Gastrocnemius medialis (tissue), 4 donors: ENCODE measurements at places on chromosomes 4 and X. TPM values are rescaled to one million over a fixed set of nuclear protein-coding genes. Genes with fewer than 3 reads are reported as not detected.

RHOXF2B gene
- total RNA-seq: not detected

- DNase-seq: no peak
- no peaks in the 10 kb centered on the region for H3K36me3 ChIP-seq
- no peaks in the 10 kb centered on the region for H3K27me3 ChIP-seq
- no peak overlapping the region for H3K4me3 ChIP-seq
- no peak overlapping the region for H3K27ac ChIP-seq
- H3K4me1 ChIP-seq: no peaks in the 10 kb centered on the region
Observed at GRCh38 chrX:39248330-39248729, 447.1 kb downstream of the MID1IP1 start.

GRCh38 chrX:136710325-136710951 lies 62.5 kb downstream of the CD40LG start:
- H3K4me3 ChIP-seq: no peak overlapping the region
- H3K27ac ChIP-seq: peak overlapping the region; percentile 34
- no peaks in the 10 kb centered on the region for H3K36me3 ChIP-seq
- peaks cover 2% of the 10 kb centered on the region for H3K4me1 ChIP-seq
- no peak for DNase-seq
- no peaks in the 10 kb centered on the region for H3K27me3 ChIP-seq

- DNase-seq: no peak
- H3K27ac ChIP-seq: no peak overlapping the region
- no peaks in the 10 kb centered on the region for H3K4me1 ChIP-seq
- no peaks in the 10 kb centered on the region for H3K27me3 ChIP-seq
- H3K4me3 ChIP-seq: no peak overlapping the region
Observed at GRCh38 chrX:100973411-100973810, 3.9 kb downstream of the ARL13A start.

GPR119 gene
- total RNA-seq: not detected

DNA sequence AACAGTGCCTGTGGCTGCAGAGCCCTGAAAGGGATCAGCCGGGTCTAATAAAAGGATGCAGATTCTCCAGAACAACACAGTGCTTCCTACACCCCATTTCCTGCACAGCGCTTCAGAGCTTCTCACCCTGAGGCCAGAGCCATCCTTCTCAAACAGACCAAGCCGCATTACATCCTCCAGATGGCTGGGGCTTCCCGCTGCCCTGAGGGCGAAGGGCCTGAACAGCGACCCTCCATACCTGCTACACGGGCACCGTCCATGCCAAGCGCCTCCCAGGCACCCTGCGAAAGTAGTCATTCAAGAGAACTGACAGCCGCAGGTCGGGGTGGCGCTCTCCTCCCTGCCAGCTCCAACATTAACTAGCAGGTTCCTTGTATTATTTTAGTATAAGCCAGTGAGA lies 36.5 kb downstream of the ACOX3 start:
- peaks cover 32% of the 10 kb centered on the region for H3K36me3 ChIP-seq
- no peak for DNase-seq
- H3K4me3 ChIP-seq: no peak overlapping the region
- H3K4me1 ChIP-seq: peaks cover 11% of the 10 kb centered on the region

DNA sequence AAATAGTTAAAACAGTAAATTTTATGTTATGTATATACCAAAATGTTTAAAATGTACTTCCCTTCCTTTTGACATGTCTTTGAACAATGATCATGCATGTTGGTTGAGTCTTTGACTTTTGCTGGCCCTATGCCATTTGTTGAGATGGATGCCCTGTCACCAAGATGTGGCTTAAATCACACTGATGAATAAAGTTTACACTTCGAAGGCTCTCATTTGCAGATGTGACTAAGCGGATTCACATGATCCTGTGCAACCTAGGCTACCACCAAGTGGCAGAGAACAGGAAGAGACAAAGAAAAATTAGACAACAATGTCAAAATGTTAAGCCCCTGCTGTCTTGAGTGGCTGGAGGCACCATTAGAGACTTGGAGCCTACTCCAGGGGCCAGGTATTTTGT lies 139.9 kb downstream of the RAB28 start:
- H3K36me3 ChIP-seq: no peaks in the 10 kb centered on the region
- H3K27ac ChIP-seq: no peak overlapping the region
- H3K4me3 ChIP-seq: no peak overlapping the region
- no peaks in the 10 kb centered on the region for H3K27me3 ChIP-seq
- no peaks in the 10 kb centered on the region for H3K4me1 ChIP-seq

PRSS12 gene
- total RNA-seq: 0.09 TPM

SFRP2 gene
- total RNA-seq: 0.86 TPM

GRCh38 chrX:331825-332495 lies 13.4 kb upstream of the GTPBP6 start:
- no peak for DNase-seq
- H3K27ac ChIP-seq: no peak overlapping the region
- peaks cover 4% of the 10 kb centered on the region for H3K4me1 ChIP-seq
- H3K36me3 ChIP-seq: peaks cover 17% of the 10 kb centered on the region
- no peaks in the 10 kb centered on the region for H3K27me3 ChIP-seq

GRCh38 chr4:101348995-101349800 lies 1.9 kb upstream of the PPP3CA start:
- H3K27me3 ChIP-seq: no peaks in the 10 kb centered on the region
- H3K27ac ChIP-seq: peak overlapping the region; percentile 100
- peaks cover 27% of the 10 kb centered on the region for H3K4me1 ChIP-seq
- no peak for DNase-seq
- no peaks in the 10 kb centered on the region for H3K36me3 ChIP-seq
